Stimulated activated CD8-positive, alpha-beta memory T cell treated with anti-CD3 and anti-CD28 coated beads, Interleukin-2, amount 100 ng/mL, for 1 hour (primary cell): ENCODE measurements at places on chromosomes 12 and 14.

DNA sequence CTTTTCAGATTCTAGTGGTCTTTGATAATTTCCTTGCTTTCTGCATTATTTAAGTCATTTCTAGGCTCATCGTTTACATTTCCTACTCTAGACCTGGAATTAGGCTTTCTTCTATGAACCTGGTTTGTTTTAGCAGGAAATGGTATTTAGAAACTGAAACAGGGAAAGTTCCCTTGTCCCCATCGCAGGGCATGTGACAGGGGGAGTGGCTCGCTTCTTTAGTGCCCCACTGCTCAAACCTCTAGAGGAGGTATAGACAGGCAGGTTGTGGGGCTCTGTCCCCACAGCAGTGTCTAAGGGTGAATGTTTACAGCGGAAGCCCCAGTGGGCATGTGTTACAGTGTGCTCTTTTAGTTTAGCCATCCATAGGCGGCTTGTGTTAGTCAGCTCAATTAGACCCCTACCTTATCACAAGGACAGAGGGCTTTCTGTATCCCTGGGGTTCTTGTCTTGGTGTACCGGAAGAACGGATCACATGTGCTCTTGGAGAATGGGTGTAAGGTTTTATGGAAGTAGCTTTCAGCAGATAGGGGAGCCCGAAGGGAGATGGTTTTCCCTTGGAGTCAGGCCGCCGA is 25.0 kb downstream of the IFT81 start:
- no peak for DNase-seq

- DNase-seq, result peak; percentile 45
Measured at GRCh38 chr14:24310646-24311604, at the start of gene LTB4R. TSS of gene LTB4R (plus strand) at chr14:24311502. CDS start at chr14:24315652, 4,150 bp downstream.

- DNase-seq, result no peak
Measured at GRCh38 chr12:52251367-52252051, 18.5 kb downstream of the KRT7 start.

- no peak for DNase-seq
Measured at GRCh38 chr12:75882421-75882820, 149.2 kb downstream of the PHLDA1 start.

GRCh38 chr14:91145391-91146160 is 31.7 kb downstream of the DGLUCY start:
- DNase-seq, result no peak

GRCh38 chr12:113083863-113084435 is 27.4 kb downstream of the DTX1 start:
- no peak for DNase-seq

DNA sequence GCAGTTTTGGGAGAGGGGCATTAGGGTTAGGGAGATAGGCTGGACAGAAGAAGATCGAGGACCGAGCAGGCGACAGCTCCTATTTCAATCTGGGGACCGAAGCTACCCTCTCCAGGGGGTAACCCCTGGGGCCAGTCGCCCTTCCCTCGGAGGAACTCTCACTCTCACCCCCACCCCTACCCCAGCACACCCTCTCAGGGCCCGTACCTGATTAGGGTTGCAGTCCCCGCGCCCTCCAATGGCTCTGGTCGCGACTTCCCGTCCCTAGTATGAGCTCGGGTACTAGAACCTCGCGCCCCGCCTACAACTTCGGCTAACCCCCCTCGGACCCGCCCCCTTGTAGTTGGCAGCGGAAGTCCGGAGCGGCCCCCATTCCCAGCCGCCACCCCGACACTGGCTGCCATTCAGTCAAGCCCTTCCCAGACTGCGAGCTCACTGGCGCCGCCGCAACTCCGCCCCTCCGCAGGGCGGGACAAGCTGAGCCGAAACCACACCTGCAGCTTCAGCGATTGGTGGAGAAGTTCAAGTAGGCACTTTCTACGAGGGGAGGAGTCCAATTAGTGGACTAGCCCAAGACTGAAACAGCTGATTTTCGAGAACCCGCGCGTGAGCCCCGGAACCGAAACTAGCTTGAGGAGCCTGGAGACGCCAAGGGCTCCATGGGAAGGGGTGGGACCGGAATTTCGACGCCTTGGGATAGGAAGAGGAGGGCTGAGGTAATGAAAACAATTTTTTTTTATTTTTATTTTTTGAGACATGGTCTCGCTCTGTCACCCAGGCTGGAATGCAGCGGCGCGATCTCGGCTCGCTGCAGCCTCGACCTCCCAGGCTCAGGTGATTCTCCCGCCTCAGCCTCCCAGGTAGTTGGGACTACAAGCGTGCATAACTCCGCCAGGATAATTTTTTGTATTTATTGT is at the start of gene STAT2:
Gene STAT2 (minus strand): TSS at position 257 of the 917 bp plus-strand sequence. CDS start 3,536 bp downstream, outside the sequence.
- peak; percentile 98 for DNase-seq

GRCh38 chr12:119088685-119089379 is 89.9 kb upstream of the HSPB8 start:
- DNase-seq, result no peak

GRCh38 chr12:109639151-109639872 is 65.7 kb downstream of the MVK start:
- no peak for DNase-seq

GRCh38 chr14:27315947-27316346 is 718.1 kb upstream of the NOVA1 start:
- DNase-seq, result no peak

- DNase-seq, result no peak
Measured at GRCh38 chr12:51792417-51792816, 56.1 kb downstream of the FIGNL2 start.

GRCh38 chr12:96578526-96579125 is 89.2 kb downstream of the CFAP54 start:
- DNase-seq, result no peak

- DNase-seq, result no peak
Measured at GRCh38 chr12:31647086-31647491, 12.4 kb upstream of the ETFBKMT start.

DNA sequence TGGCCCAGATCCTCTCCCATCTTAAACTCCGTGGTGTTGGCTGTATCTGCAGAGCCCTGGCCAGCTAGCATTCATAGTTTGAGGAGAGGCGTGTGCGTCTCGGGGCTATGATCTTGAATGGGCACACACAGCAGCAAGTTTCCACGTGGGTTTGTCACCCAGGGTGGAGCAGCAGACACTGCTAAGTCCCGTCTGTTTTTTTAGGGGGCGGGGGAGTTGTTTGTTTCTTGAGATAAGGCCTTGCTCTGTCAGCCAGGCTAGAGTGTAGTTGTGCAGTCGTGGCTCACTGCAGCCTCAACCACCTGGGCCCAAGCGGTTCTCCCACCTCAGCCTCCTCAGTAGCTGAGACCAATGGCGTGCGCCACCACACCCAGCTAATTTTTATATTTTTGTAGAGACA is 20.1 kb upstream of the TEX22 start:
- DNase-seq, result no peak

DNA sequence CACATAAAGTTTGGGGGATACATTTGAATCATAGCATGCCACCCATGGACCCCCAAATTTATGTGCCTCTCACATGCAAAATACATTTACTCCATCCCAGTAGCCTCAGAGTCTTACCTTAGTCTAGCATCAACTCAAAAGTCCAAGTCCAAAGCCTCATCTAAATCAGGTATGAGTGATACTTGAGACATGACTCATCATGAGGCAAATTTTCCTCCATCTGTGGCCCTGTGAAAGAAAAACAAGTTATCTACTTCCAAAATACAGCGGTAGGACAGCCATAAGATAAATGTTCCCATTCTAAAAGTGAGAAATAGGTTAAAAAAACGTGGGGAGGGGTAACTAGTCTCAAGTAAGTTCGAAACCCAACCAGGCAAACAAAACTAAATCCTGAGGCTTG is 444.2 kb downstream of the SNAPC1 start:
- DNase-seq, result no peak

- DNase-seq, result no peak
Measured at GRCh38 chr12:53991077-53991460, 6.1 kb downstream of the HOXC10 start.

DNA sequence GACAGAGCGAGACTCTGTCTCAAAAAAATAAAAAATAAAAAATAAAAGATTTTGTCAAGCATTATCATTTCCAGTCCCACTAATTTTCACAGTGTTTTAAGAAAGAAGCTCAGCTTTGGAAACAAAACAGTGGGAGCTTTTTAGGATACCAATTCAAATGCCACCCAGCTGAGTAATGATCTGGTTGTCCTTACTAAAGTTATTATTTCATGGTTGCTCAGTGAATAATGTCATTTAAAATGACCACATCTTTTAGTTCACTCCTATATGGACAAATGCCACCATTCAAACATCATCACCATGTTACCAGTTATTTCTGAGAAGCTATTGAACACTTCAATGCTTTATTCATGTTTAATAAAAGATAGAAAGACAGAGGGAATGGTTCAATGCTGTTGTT is 365.0 kb downstream of the CCER1 start:
- no peak for DNase-seq

- no peak for DNase-seq
Measured at GRCh38 chr12:56190695-56191155, 1.4 kb upstream of the SMARCC2 start.

GRCh38 chr12:12723681-12724420 is 6.7 kb downstream of the CDKN1B start:
- no peak for DNase-seq

DNA sequence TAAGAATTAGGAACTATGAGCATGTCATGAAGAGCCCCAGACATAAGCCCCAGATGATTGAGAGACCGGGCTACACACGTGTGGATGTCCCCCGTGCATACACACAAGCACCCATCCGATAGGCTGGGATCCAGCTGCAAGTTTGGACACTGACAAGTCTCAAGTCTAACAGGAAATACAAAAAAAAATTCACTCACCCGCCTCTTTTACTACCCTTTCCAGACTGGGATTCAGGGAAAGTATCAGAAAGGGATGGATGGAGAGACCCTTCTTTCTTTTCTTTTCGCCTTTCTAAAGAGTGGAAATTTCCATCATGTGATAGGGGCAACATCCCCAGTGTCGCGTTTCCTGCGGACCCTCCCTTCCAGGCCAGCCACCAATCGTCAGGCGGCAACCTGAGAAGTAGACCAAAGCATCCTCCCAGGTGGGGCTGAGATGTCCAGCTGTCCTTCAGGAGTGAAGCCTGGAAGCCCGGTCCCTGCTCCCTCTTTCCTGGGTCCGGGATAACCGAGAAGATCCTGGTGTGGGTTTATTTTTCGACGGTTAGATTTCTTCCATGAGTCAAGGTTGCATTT is 6.4 kb upstream of the SLC38A4 start:
- DNase-seq, result no peak

GRCh38 chr12:51270067-51270950 is at the start of gene SMAGP:
TSS of gene SMAGP (minus strand) at chr12:51270415. CDS start at chr12:51269278, 1,137 bp downstream.
- no peak for DNase-seq

DNA sequence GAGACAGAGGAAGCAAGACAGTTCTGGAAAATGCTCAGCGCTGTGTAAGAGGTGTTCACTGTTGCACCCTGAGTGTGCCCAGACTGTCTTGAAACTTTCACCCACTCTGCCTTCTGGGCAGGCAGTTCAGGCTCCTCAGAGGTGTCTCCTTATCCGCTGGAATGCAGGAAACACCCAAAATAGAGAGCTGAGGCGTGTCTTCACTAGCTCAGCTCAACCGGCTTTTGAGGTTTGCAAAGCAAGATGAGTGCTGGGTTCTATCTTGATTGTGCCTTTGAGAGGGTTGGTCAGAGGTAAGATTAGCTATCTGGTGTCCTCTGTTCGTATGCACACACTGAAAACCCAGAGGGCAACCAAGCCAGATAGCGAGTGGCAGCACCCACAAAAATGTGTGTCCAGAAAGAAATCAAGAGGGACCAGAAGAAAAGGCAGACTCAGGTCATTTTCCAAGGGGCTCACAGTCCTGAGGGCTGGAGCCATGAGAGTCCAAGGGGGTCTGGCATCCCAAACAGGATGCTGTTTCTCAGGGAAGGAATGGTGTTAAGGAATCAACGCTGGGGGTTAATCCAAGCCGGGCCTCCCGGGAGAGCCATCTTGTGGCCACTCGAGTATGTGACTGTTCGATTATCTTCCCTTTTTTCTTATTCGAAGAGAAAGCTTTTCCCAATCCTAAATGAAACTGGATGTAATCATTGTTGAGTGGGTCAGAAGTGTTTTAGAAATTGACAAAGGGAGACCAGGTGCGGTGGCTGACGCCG is 47.1 kb downstream of the TBX3 start:
- DNase-seq, result no peak

DNA sequence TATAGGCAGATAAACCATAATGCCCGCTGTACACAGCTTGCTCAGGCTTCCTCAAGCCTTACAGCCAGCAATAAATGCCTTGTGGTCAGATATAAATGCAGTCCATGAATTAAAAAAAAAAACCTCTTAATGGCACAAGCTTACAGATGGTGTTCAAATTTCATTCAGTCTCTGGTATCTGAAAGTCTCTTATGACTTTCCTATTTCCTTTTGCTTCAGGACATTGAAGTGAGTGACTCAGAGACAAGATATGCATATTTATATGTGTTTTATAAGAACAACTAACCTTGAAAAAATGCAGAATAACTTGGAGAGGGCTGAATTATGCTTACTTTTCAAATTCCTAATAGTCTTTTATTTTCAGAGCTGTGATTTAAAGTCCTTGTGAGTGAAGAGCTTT is 426.9 kb upstream of the MIS18BP1 start:
- DNase-seq, result no peak

DNA sequence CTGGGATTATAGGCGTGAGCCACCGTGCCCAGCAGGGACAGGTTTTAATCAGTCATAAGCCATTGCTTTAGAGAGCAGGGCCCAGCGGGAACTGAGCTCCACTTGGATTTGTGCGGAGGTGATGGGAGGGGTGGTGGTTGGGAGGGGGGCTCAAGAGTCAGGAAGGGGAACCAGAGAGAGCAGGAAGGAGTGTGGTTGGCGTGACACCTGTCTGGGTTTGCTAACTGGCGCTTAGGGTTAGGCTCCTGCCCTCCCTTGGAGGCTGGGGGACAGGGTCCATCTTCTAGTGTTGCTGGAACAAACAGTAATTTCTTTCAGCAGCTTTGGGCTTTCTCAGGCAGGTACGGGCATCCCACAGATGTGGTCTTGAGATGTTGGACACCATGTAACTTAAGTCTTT is 7.5 kb upstream of the ALDH2 start:
- DNase-seq, result no peak

DNA sequence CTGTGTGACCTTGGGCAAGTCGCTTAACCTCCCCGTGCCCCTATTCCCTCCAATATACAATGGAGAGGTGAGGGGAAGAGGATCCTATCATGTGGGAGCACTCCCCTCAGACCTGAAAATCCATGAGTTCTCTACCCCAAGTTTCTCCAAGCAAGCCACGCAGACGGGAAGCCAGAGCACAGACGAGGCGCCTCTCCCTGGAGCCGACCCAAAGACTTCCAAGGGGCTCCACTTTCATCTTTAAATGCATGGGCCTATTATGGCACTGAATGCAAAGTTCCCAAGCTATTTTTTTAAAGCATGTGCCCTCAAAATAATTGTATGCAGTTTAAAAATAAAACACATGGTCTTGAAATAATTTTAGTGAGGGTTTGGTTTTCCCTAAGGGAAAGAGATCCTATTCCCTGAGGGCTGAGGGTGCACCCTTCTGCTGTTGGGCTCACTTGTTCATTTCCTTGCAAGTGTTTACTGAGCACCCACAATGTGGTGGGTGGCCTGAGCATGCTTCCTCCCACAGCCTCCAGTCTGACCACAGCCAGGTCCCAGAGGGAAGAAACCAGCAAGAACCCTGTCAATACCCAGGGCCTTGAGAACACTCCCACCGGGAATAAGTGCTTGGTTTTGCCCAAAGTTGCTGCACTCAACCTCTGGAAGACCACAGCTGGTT is 14.6 kb downstream of the CMKLR1 start:
- no peak for DNase-seq
